ENCODE measurements at places on chromosomes 11 and 22.
A peak's percentile ranks its signal among the peaks of the same experiment; 100 is the strongest.

- DNase-seq, result no peak
Observed at GRCh38 chr11:14242187-14242586, 116.8 kb downstream of the RRAS2 start.

GRCh38 chr22:31090217-31091085 is 9.3 kb downstream of the SMTN start:
- no peak for DNase-seq

- no peak for DNase-seq
Observed at GRCh38 chr11:46264030-46264429, 13.4 kb upstream of the CREB3L1 start.

- DNase-seq, result no peak
Observed at GRCh38 chr11:122276221-122276620, 160.2 kb upstream of the BLID start.

GRCh38 chr11:16738947-16739815 is 734 bp downstream of the C11orf58 start:
- no peak for DNase-seq

GRCh38 chr11:72831521-72832300 is 17.5 kb downstream of the ATG16L2 start:
- DNase-seq, result peak; percentile 25

GRCh38 chr11:117950301-117950700 is 21.1 kb upstream of the TMPRSS13 start:
- DNase-seq, result no peak

- DNase-seq, result no peak
Observed at GRCh38 chr11:3086671-3087150, 29.5 kb upstream of the CARS1 start.

- no peak for DNase-seq
Observed at GRCh38 chr11:86671531-86672006, 847 bp downstream of the ME3 start.

- DNase-seq, result no peak
Observed at GRCh38 chr11:32043737-32044136, 47.1 kb upstream of the RCN1 start.

DNA sequence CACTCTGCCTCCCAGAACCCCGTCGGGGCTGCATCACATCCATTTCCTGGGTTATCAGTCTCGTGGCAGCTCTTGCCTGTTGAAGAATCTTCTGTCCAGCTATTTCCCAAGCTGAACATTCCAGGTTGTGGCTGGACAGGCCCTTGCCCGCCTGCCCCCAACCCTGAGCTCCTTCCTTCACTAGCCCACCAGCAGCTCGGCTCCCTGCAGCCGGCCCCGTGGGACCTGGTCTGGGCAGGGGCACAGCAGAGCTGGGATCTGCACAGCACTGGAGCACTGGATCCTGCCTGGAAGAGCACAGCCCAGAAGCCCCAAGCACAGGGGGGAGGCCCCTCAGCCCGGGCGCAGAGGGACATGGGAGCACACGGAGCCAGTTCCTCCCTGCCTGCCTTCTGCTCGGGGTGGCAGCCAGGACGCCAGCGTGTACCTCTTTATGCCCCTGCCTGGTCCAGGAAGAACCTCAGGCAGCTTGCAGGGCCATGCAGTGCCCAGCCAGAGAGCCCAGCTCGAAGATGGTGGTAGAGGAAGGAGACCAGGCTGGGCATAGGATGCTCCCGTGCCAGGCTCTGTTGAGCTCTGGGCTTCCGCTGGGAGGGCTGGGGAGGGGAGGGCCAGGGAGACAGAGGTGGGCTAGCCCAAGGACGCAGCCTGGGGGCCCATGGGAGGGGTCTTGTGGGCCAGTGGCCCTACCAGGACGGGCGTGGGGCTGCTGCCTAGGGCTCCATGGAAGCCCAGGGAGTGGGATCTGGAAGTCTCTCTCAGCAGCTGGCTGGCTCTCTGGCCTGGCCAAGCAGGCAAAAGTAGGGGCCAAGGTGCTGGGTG is 16.6 kb upstream of the GNB1L start:
- DNase-seq, result no peak

GRCh38 chr11:133549826-133550225 is 17.5 kb upstream of the OPCML start:
- no peak for DNase-seq

DNA sequence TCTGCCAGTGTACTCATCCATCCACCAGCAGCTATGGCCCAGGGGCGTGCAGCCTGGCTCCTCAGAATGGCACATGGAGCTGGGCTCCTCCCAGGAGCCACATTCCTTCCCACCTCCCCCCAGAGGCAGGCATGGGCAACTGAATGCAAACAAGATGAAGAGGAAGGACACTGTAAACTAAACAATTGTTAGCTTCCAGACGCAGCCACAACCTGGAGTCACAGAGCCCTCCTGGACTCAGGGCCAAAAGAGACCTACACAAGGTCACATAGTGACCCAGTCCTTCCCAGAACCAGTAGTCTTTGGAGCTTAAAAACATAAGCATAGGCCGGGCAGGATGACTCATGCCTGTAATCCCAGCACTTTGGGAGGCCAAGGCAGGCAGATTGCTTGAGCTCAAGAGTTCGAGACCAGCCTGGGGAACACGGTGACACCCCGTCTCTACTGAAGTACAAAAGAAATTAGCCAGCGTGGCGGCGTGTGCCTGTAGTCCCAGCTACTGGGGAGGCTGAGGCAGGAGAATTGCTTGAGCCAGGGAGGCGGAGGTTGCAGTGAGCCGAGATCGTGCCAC is 30.7 kb upstream of the CLDN5 start:
- no peak for DNase-seq

DNA sequence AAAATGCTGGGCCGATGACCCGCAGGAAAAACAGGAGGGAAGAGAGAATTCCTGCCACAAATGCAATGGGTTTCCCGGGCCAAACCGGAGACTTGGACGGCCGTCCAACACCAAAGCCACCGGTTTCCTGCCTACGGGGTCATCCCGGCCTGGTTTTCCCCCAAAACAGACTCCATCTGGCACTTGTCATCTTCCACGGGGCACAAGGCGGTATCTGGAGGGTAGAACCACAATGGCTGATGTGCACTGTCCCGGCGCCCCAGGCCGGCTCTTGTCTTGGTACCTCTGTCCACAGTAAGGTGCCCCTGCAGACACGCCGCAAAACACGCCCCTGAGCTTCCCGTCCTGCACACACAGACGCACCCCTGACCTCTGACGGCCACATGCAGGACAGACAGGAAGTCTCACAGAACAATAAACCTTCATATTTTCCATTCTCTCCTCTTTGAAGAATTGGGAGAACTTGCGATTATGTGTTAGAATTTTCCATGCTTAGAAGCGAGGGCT is 20.1 kb downstream of the CELSR1 start:
- no peak for DNase-seq

DNA sequence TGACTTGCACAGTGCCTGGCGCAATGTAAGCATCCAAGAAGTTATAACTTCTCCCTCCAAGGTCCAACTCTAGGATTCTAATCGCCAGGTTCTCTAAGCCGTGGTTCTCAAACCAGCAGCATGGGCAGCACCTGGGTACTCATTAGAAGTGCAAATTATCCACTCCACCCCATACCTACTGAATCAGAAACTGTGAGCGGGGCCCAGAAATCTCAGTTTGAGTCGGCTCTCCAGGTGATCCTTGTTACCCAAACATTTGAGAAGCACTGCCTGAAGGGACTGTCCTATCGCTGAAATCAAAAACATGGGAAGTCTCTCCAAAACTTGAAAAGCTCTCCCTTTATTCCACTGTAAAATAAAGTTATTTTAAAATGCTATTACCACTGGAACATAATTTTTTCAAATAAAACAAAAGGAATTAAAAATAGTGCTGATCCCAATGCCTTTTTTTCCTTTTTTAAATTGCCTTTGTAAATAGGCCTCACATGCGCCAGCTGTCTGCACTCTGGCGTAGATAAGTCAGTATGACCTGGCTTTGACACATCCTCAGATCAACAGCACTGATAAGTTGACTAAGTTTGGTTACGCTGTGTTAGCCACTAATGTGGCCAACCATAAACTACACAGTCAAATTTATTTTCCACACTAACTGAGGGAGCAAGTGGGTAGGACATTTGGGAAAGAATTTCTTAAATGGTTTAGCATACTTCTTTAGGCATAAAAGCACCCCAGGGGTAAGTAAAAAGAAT is 8.4 kb upstream of the CTR9 start:
- no peak for DNase-seq

DNA sequence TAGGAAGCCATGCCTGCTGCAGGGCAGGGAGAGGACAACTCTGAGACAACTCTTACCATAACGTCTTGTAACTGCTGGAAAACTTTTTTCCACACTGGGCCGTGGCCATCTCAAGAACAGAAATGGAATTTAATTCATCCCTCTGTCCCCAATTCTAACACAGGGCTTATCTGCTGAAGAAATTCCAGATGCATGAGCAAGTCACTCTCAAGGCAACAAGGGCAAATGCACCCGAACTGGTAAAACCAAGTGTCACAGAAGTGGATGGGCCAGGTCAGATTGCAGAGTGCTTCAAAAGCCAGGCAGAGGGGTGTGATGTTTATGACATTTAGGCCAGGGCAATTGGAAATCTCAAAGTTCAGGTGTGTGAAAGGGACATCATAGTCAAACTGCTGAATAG is 7.4 kb downstream of the SMPD1 start:
- no peak for DNase-seq

GRCh38 chr11:116738975-116739374 is 33.8 kb downstream of the BUD13 start:
- no peak for DNase-seq

DNA sequence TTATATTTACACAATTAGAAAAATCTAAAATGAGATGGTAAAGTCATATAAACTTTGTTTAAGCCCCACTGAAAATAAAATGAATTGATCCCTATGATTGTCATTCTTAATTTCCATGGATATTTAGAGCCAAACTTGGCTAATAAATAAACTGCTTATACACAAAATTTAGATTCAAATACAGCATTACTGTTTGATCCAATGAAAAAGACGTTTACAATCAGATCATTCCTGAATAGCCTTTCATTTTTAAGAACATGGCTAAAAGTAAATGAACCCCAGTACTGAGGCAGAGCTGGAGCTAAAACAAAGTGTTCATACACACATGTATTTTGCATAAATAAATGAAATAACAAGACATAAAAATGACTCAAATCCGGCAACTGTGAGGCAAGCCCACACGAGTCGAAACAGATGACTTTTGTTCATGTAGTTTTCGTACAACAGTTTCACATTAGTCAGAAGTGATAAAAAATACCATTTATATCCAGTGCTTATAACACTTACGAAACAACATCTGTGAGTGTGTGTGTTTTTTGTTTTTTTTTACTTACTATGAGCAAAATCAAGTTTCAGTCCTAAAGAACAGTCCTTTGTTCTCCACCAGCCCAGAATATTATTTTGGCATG is 386.5 kb downstream of the SOX6 start:
- DNase-seq, result no peak

- DNase-seq, result no peak
Observed at GRCh38 chr11:76030968-76031590, 175.2 kb downstream of the WNT11 start.

GRCh38 chr22:47134222-47134621 is 371.8 kb downstream of the TBC1D22A start:
- DNase-seq, result no peak

- DNase-seq, result no peak
Observed at GRCh38 chr11:5507177-5507932, 2.4 kb downstream of the UBQLN3 start.

DNA sequence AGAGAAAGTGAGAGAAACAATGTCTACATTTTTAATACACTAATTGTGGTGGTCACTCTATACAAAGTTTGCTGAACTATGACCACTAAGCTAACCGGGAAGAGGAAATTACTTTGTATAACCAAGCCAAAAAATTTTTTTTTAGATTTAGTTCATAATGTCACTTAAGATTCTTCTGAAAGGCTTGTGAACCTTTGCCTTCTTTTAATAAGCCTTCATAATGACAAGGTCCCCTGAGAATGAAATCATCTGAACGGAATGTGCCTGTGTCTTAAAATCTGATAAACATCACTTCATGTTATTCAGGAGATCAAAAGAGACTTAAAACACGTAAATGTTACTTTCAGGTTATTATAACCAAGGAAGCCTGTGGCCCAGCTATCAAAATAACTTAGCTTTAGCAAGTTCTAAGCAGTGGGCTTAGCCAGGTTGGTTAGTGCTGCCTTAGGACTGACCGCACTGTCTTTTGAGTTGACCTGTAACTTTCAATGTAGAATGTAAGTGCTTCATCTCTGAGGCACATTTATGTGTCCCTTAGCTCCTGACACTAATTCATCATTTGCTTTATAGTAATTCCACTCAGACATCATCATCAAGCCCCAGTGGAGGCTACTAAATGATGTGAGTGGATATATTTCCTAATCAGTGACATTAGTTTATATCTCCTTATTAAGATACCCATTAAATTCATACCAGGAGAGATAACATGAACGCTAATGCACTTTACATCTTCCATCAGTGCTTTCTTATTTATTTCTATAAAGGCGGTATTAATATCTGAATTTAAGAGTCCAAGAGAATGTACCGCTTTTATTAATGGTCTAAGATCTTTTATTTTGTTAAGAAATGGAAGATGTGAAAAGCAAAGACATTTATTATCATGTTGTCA is 122.5 kb downstream of the WNT11 start:
- no peak for DNase-seq

DNA sequence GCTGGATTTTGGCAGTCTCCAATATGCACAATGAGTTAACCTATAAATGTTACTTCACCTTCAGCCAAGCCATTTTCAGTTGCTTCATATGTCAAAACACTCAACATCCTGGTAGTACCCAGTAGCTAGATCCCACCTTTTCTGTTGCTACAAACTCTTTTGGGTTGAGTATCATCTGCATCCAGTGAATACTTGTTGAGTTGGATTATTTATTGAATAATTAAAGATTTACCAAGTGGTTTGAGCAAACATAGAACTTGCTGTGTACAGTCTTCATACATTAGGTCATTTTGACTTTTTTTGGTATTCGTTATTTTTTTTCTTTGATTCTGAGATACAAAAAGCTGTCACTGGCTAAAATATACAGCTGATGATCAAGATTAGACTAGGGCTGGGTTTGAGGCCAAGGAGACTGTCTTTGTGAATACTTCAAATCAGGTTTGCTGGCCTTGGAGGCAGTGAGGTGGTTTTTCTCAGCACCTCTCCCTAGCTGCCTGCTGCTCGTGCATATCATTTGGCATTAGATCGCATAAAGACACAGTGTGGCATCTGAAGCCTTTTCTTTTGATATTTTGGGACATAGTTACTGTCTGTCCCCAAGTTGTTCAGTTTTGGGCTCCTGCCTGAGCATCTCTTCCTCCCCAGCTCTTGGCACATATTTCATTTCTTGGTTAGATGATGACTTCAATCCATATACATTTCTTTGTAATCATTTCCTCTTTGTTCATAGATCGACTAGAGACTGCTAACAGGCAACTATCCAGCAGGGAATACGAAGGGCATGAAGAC is 62.8 kb downstream of the AMOTL1 start:
- no peak for DNase-seq

GRCh38 chr11:11978792-11979487 is 29.5 kb downstream of the DKK3 start:
- DNase-seq, result no peak
